ENCODE measurements at places on chromosomes 12 and 14.

DNA sequence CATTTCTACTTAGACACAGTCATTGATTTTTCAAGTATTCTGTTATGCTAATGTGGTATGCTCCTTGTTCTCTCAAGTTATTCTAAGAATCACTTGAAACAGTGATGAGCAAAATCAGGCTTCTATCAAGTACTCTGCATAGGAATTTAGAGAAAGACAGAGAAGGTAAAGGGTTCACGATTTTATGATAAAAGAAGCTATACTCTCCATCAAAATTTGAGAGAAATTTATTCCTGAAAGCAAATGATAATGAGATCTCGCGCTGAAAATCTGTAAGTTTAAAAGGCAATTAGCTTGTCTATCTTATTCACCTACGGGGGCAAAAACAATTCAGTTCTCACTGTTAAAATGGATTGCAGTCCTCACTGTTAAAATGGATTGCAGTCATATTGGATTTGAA, 1404.3 kb upstream of the FLRT2 start:
- no peak for DNase-seq

DNA sequence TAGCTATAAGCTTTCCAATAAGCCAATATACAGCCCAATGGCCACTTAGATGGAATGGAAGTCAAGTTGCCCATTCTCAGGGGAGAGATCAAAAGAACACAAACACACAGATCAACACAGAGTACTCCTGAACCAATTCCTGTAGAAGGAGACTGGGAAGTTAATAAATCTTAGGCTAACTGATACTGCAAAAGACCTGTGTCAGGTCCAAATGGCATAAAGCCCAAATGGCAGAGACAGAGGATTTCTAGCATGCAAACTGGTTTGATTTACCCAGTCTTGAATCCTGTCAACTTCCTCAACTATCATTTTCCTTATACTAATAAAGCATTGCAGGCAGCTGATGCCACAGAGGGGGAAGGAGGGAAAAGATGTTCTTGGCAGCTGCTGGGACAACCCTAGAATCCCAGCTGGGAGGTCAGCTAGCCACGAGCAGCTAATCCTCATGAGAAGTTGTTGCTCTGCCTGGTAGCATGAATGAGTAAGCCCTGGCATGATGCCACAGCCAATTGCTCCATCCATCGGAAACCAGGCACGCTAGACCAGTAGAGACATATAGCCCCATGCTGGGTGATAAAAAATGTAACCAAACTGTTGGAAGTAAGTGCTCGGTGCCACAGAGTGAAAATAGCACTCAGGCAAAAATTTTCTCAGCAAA, 26.2 kb downstream of the ANG start:
- peak; percentile 58 for DNase-seq

DNA sequence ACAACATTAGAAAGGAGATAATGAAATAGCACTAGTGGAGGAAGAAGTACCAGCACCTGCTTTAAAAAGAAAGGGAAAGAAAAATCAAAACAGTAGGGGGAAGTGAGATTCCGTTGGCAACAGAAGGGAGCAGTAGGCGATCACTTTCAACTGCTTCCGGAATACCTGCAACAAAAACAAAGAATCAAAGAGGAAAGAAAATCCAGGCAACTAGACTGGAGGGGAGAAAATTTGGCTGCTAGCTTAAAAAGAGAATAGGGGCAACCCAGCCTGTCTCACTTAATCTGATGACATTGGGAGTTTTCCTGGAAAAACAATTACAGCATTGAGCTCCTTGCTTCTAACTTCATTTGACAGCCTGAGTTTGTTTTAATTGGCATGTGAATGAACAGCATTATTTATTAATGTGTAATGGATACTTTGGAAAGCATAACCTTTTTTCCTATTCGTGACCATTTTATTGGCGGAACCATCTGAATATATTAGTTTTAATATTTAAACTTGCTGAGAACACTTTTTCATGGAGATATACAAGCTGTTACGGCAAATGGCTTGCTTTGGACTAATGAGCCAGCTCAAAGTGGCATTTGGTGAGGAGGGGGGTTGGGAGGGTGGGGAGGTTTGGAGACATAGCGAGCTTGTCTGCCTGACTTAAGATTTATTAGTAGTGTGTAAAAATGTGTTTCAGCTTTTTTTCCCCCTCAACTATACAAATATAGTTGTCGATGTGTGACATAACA, 2.5 kb upstream of the DACT1 start:
- no peak for DNase-seq

GRCh38 chr12:117100851-117101673, 1.8 kb upstream of the TESC start:
- DNase-seq, result no peak

- no peak for DNase-seq
Measured at GRCh38 chr14:51607711-51608110, 44.0 kb upstream of the FRMD6 start.

DNA sequence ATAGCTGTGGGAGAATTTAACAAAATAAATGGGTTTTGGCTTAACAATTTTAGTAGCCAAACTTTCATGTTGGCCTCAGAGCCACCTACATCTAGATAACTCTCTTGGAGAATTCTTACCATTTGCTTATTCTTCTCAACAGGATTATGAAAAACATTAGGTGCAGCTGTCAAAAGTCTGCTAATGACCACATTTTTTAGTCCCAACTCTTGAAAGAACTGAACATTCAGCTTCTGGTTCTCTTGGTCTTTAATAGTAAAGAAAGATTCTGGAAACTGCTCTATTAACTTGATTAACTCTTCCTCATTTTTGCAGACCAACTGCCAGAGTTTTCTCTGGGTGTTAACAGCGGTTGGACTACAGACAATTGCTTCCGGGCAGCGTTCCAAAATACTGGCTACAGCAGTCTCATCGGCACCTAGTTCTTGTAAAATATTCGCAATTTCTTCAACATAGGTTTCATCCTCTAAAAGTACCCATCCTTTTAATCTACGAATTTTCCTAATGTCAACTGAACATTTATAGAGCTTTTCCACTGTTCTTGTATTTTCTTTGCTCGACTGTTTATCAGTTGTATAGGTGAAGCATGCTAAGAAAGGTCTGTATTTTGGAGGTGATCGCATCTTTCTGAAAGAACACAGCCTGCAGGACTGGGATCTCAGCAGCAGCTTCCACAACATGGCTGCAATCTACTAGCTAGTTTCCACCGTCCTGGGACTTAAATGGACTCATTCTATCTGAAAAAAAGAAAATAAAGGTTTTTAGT, 8.7 kb downstream of the MTERF2 start:
- no peak for DNase-seq

DNA sequence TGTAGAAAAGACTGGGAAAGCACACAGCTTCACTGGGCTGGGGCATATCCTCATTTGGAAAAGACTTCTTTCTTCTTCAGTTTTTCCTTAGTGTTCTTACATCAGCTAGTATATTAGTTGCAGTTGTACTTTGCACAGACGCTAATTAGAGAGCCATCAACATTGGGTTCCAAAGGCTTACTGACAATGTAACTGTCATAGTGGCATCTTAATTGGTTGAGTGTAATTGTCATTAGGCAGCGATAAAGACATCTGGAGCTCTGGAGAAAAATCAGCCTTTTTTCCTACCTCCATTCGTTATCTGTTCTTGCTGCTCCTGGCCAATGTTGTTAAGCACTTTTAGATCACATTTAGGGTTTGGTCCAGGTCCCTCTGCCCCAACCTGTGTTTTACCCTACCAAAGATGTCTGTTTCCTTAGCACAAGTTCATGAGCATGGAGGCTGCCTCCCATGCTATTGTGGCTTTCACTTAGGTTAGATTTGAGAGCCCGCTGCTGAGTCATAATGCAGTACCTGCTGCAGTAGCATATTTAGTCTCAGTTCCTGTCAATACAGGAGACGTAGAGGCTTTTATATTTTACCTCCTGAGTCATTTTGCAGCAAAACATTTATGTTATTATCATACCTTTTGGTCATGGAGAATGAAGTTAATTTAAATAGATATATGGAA, 49.2 kb downstream of the FBXW8 start:
- DNase-seq, result peak; percentile 11

DNA sequence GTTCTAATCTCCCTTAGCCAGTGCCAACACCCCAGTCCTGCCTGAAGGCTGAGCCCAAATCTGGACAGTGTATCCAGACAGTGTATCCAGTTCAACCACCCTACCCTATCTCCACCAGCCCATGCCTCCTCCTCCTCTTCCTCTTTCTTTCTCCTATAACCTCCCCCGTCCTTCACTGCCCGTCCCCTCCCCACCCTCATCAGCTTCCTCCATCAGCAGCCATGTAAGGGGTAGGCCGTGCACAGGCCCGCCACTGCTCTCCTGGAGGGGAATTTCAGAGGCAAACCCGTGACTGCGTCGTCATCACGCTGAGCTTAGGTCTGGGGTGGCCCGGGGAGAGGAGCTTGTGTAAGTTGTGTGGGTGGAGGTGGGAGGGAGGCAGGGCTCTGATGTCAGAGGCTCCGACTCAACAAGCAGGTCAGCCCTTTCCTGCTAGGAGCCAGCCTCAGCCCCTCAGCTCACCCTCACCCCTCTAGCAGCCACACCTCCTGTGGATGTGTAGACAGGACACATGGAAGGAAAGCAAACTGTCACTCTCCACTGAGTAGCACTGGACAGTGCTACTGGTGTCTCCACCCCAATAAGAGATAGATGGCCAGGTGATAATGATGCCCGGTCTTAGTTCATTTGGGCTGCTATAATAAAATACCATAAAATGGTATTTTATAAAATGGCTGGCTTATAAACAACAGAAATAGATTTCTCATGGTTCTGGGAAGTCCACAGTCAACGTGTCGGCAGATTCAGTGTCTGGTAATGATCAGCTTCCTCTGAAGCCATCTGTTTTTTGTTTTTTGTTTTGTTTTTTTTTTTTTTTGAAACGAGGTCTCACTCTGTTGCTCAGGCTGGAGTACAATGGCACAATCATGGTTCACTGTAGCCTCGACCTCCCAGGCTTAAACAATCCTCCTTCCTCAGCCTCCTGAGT, 50.5 kb downstream of the IRF2BPL start:
- no peak for DNase-seq

GRCh38 chr12:64571411-64571810, 38.9 kb upstream of the RASSF3 start:
- no peak for DNase-seq

- no peak for DNase-seq
Measured at GRCh38 chr14:67218126-67218525, 23.1 kb upstream of the PALS1 start.

DNA sequence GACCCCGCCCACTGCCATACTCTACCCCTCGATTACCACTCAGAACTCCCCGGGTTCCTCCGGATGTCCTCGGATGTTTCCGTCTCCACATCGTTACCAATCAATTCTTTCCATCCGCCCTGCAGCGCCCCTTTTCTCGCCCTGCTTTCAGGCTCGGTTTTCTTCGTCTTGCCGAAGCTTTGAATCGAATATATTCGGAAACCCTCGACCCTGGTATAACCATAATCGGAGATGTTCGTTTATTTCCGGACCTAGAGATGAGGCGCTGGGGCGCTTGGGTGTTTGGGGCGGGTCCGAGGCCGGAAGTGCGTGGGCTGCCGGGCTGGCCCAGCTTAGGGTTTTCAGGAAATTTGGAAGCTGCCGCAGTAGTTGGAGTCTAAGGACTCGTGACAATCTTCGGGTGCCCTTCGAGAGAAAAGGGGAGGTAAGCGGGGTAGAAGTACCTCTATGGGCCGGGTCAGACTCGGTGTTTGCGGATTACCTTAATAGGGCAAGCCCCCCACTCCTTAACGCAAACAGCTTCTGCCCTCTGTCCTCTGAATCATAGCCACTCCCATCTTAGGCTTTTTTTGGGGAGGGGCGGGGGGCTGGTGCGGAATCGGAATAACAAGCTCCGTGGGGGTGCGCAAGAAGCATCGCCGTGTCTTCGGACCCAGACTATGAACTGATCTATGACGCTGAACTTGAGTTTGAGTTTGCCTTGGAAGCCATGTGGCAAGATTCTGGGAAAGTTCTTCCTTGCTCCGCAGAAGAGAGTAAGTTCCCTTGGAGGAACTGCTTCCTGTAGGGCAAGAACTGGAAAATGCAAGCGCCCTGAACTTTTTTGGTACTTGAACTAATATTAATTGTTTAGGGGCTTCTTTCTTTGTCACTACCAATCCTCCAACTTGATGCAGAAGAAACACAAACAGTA, at the start of gene C14orf119:
Gene C14orf119 (plus strand): TSS at position 310 of the 913 bp plus-strand sequence. CDS start 2,154 bp downstream, outside the sequence.
- peak; percentile 97 for DNase-seq

GRCh38 chr12:25017336-25017735, 68.4 kb upstream of the BCAT1 start:
- peak; percentile 54 for DNase-seq

DNA sequence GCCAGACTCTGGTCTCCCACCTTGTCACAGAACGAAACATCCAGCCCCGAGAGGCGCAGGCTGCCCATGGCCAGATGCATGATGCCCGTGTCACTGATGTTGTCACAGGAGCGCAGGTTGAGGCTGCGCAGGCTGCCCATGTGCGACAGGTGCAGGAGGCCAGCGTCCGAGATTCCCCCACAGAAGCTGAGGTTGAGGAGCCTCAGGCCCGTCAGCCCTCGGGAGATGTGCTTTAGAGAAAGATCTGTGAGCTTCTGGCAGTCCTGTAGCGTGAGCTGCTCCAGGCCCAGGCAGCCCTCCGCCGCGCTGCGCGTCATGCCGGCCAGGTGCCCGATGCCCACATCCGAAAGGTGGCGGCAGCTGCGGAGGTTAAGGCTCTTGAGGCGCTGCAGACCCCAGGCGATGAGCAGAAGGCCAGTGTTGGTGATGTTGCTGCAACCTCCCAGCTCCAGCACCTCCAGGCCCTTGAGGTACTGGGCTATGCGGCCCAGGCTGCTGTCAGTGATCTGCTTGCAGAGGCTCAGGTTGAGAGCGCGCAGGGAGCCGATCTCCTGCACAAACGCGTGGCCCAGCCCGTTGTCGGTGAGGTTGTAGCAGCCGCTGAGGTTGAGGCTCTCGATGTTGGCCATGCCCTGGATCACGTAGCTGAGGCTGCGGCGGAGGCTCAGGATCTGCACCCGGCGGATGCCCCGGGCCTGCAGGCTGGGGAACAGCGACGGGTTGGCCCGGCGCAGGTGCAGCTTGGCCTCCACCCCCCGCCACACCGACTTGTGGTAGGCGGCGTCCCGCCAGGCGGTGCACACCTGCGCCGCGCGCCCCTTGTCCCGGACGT, 991 bp downstream of the FBXL14 start:
- DNase-seq, result peak; percentile 55

DNA sequence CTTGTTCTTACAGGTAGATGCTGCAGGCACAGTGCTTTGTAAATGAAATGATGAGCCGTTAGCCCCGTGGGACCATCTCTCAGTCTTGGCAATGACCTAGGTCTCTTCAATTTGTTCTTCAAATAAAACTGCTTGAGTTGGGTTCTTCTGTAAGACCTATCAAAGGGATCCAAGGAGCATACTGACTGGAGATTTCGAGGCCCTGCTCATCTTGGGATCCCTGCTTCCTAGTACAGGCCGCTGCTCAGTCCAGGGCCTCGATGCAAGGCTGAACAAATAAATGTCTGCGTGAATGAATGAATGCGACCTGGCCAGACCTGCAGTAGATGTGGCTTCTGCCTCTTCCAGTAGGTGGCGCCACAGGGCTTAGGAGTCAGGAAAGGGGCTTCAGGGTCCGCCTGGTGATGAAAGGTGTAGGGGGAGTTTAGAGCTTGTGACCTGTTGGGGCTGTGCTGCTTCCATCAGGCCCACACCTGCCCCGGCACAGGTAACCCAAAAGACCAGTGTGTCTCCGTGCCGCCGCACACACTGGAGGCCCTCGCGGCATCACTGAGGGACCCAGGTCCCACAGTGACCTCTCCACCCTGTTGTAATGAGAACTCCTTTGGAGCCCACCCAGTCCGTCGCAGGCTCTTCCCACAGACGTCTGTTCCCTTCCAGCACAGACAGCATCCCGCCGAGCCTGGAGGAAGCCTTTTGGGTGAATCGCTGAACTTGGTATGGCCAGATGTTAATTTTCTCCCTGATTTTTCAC, 4.4 kb downstream of the CACNA1C start:
- no peak for DNase-seq

GRCh38 chr14:84877061-84877460, 652.9 kb upstream of the FLRT2 start:
- no peak for DNase-seq

Data from foreskin keratinocyte (primary cell).